ENCODE measurements at places on chromosomes 16 and 17. TPM values are rescaled to one million over a fixed set of nuclear protein-coding genes. Genes with fewer than 3 reads are reported as not detected.

- H3K27ac ChIP-seq: peak overlapping the region; percentile 82
- DNase-seq: no peak
- H3K4me3 ChIP-seq: no peak overlapping the region
- no peaks in the 10 kb centered on the region for H3K36me3 ChIP-seq
- H3K4me1 ChIP-seq: peaks cover 53% of the 10 kb centered on the region
- H3K27me3 ChIP-seq: no peaks in the 10 kb centered on the region
Observed at GRCh38 chr17:21165922-21166594, 39.3 kb downstream of the DHRS7B start.

GRCh38 chr16:89303617-89304016 is 86.1 kb downstream of the ZNF778 start:
- DNase-seq: no peak
- H3K27ac ChIP-seq: peak overlapping the region; percentile 86
- no peaks in the 10 kb centered on the region for H3K27me3 ChIP-seq
- peaks cover 13% of the 10 kb centered on the region for H3K4me1 ChIP-seq

- peaks cover 39% of the 10 kb centered on the region for H3K4me1 ChIP-seq
- H3K4me3 ChIP-seq: peak overlapping the region; percentile 60
- no peaks in the 10 kb centered on the region for H3K27me3 ChIP-seq
- no peak for DNase-seq
Observed at GRCh38 chr17:48843187-48843900, 12.5 kb downstream of the CALCOCO2 start.

GRCh38 chr16:75580-76501 is 2.2 kb upstream of the MPG start:
- no peaks in the 10 kb centered on the region for H3K36me3 ChIP-seq
- DNase-seq: no peak

DNA sequence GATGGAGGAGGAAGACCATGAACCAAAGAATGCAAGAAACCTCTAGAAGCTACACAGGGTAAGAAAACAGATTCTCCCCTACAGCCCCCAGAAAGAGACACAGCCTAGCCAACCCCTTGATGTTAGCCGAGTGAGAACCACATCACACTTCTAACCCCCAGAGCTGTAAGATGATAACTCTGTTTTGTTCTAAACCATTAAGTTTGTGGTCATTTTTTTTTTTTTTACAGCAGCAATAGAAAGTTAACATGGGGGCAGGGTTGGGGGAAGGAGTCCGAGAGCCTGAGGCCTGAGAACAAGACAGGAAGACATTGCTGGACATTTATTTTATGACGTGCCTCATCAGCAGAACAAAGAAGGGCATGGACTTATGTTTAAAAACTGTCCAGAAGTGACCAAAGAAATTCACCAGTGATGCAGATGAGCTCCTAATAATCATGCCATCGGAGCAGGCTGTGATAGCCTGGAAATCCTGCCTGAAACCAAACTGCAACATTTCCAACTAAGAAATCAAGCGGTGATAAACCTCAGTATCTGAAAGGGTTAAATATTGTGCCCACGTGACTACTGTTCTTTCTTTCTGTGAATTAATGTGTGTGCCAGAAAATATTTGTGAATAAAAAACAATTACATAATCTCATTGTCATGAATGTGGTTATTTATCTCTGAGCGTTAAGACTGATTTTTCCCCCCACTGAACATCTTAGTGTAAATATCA is 1.1 kb downstream of the ABCA9 start:
- no peaks in the 10 kb centered on the region for H3K27me3 ChIP-seq
- peak overlapping the region; percentile 58 for H3K27ac ChIP-seq
- no peak for DNase-seq
- no peaks in the 10 kb centered on the region for H3K4me1 ChIP-seq

GRCh38 chr16:84029297-84030047 is 13.1 kb downstream of the SLC38A8 start:
- no peak overlapping the region for H3K27ac ChIP-seq
- no peak for DNase-seq
- H3K4me3 ChIP-seq: no peak overlapping the region
- H3K36me3 ChIP-seq: no peaks in the 10 kb centered on the region
- H3K4me1 ChIP-seq: no peaks in the 10 kb centered on the region

Gene DHX58
- total RNA-seq: 9.6 TPM

Gene NOS2
- total RNA-seq: 2.7 TPM

Gene CHST6
- 6.9 TPM for total RNA-seq
